Choroid plexus epithelial cell (primary cell): ENCODE measurements at places on chromosomes 2 and 18.
A peak's percentile ranks its signal among the peaks of the same experiment; 100 is the strongest.

DNA sequence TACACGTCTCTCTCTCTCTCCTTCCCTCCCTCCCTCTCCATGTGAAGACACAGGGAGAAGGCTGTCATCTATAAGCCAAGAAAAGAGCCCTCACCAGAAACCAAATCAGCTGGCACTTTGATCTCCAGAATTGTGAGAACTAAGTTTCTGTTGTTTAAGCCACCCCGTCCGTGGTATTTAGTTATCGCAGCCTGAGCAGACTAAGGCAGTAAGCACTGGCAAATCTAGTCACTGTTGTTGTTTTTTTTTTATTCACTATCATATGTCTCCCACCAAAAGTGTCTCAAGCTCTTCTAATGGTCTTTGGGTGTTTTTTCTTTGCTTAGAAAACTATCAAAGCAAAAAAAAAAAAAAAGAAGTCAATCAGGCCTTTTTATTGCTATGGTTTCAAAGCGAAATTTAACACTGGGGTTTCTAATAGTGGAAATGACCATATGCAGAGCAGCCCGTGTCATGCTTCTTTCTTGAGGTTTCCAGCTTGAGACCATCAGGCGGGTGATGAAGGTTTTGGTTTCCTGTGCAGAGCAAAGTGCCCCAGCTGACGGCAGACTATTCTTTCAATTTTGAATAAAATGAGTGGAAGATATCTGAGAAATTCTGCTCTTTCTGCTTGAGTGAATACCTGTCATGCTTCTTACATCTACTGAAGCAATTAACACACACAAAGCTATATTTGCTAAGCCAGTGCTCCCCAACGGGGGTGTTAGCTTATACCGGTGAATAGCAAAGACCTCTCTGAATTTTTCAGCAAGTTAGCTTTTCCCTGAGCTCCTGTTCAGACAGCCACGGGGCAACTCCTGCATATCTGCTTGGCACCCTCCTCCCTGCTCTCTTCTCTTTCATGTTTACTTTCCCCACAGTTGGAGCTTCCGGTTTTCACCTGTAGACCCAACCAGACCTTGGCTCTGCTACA, 394.1 kb upstream of the ATP5MC3 start:
- DNase-seq: no peak

- DNase-seq: peak; percentile 71
Observed at GRCh38 chr2:74876081-74876886, 42.4 kb downstream of the HK2 start.

DNA sequence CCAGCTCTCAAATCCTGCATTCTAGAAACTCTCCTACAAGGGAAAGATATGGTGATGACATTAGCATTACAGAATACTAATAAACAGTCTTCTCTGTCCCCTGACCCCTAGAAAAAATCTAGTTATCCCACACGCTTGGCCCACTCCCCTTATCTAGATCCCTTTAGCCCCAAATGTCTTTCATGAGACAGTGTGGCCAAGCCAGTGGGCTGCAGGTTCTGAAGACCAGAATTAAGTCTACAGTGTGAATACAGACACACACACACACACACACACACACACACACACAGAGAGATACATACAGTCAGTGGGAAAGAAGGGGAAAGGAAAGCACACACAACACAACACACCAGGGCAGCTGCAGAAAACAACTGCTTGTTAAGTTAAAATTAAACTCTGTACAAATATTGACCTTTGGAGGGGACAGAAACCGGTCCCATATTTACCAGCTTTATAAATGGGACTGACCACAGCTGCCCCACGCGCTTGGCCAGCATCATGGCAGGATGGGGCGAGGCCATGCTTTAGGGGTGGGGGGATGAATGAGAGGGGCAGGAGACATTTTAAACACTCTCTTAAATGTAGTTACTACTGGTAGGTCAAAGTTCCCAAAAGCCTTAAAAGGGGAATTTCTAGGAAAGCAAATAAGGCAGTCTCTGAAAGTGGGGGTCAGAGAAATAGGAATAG, 49.1 kb downstream of the NHEJ1 start:
- no peak for DNase-seq

- DNase-seq: peak; percentile 20
Observed at GRCh38 chr18:54859667-54860421, 31.6 kb downstream of the RAB27B start.

- no peak for DNase-seq
Observed at GRCh38 chr2:134883552-134884293, 34.9 kb upstream of the CCNT2 start.

DNA sequence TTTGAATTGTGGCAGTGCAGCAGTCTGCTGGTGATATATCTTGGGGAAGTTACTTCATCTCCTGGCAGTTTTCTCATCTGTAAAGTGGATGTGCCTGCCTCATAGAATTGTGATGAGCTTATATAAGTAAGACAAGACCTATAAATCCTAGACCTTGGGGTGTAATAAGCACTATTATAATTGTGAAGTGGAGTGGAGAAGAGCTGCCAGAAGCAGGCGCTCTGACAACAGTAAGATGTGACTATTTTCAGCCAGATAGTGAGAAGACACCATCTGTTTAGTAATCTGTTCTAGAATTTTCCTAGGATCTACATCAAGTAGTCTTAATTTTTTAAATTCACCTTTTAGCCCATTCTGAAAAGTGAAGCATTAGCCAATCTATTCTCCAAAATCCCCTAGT, 85.6 kb upstream of the TSPYL6 start:
- peak; percentile 62 for DNase-seq
